ENCODE measurements at places on chromosomes 1 and 21. TPM values are rescaled to one million over a fixed set of nuclear protein-coding genes. Genes with fewer than 3 reads are reported as not detected.

Gene CLIC4
- total RNA-seq: 330 TPM

Gene AK5
- 3.3 TPM for total RNA-seq

Gene DENND2D
- total RNA-seq: 0.42 TPM

Gene CAPN8
- not detected for total RNA-seq

Gene OLFML3
- 3.4 TPM for total RNA-seq

Gene DFFA
- total RNA-seq: 44.5 TPM

Gene NID1
- total RNA-seq: 87.0 TPM

Gene FMO1
- total RNA-seq: not detected

Gene TAL1
- total RNA-seq: 50.2 TPM

- DNase-seq: no peak
These were observed 201.5 kb upstream of the C1orf174 start for GRCh38 chr1:4101459-4102161.

DNA sequence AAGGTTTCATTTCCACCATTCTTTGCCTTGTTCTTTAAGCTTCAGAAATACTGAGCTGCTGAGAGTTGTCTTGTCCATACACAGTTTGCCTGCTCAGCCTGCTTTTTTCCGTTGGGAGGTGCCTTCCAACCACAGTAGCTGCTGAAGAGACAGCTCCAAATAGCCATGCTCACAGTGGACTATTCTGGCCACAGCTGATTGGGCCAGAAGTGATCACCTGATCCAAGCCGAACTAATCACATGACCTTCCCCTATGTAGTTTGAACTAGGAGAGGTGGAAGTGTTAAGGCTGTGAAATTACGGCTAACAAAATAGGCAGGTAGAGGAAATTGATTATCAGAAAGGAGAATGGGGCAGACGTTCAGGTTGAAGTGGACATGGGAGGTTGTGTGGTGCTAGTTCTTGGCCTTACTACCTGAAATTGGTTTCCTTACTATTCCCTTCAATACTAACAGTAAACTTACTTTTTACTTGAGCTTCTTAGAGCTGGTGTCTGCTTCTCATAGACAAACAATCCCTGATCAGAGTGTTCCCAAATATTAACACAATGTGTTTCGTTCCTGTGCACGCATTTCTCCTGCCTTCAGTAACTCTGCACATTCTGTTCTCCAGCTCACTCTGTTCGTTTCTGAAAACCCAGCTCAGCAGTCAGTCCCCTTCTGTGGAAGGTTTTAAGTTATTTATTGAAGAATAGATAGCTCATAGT, 136.1 kb downstream of the RWDD3 start:
- no peak for DNase-seq

GRCh38 chr1:220336391-220337031, 64.3 kb upstream of the RAB3GAP2 start:
- DNase-seq: no peak

DNA sequence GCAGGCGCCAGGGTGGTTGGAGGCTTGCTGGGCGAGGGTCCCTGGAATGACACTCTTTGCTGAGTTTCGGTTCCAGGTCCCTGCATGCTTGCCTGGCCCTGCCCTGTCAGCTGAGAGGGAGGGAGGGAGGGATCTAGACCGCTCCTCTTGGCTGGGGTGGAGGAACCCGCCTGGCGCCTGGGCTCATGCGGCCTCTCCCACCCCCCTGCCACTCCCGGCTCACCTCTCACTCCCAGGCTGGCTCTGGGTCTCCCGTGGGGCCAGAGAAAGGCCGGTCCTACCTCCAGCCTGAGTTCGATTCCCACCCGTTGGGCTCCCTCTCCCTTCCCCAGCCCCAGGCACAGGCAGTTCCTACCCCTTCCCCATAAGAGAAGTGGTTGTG, 19.0 kb upstream of the IFNLR1 start:
- DNase-seq: no peak

DNA sequence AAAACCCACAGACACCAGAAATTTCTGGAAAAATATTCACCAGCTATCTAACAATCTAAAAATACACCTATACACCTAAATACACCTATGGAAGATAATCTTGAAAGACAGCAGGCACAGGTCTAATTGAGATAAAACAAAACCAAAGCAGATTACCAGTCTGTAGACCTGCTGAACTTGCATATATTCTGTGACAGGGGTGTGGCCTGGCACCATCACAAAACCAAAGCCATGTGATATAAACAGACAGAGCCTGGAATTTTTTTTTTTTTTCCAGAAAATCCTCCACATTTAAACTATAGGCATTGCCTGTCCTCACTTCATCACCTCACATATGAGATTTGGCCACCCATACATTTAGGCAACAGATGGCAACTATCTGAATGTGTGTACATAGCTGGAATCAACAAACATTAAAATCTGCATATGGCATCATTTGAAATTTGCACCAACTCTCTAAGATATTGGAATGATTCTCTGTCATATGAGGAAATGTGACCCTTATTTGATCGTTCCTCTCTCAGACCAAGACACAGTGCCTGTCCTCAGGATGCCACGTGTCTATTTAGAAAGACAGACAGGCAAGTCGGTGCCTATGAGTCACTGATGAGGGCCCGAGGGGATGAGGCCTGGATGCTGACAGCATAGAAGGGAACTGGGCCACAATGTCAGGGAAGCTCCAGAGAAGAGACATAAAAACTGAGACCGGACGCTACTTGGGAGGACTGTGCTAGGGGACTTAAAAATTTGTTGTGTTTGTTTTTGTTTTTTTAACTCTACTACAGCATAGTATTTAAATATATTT, 32.6 kb downstream of the NMNAT2 start:
- DNase-seq: no peak

DNA sequence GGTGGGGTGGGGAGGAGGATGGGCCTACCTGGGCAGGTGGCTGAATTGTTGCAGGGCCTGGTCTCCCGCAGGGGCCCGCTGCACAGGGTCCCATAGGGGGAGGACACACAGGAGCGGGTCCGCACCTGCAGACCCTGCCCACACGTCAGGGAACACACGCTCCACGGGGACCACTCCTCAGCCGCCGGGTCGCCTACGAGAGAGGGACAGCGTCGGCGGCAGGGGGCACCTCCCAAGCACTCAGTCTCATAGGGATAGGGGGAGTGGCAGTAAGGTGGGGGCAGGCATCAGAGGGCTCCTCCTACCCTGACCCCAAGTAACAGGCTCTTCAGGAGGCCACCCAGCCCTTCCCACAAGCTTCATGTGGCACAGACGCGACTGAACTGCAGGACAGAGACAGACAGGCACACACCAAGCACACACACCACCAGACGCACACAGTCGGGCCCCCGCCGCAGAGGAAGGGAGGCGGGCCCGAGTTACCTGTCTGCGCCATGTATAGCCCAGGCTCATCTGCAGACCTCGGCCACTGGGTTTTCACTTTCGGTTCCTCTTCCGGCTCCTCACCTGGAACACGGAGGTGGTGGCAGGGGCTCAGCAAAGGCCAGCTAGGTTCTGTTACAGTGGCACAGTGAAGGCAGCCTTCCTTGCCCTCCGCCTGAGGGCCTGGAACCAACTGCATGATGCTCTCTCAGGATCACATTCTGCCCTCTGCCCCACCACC, 19.8 kb downstream of the ADGRB2 start:
- DNase-seq: no peak

GRCh38 chr1:63000508-63000907, 216.6 kb downstream of the ATG4C start:
- DNase-seq: no peak

DNA sequence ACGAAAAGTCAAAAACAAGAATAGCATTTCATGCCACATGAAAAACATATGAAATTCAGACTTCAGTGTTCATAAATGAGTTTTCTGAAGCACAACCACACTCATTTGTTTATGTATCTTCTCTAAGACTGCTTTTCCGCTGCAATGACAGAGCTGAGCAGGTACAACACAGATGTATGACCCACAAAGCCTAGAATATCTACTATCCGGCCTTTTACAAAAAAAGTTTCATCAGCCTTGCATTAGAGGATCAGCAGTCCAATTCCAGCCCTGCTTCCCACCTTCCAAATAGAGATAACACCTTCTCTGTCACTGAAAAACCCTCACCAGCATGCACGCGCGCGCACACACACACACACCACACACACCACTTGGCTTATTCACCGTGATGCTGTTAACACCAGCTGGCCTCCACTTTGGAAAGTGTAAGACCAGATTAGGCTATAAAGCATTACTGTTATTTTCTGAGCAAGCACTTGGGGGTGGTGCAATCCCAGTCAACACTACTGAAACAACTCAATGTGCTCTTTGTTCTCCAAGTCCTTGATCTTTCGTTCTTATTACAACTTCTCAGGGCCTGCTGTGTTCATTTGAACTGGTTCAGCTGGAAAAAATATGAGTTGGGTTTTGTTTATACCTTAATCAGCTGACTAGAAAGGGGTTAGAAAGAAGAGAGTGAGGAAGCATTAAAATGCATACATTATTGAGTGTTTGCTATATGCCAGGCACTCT, 90.0 kb downstream of the GLUL start:
- no peak for DNase-seq

DNA sequence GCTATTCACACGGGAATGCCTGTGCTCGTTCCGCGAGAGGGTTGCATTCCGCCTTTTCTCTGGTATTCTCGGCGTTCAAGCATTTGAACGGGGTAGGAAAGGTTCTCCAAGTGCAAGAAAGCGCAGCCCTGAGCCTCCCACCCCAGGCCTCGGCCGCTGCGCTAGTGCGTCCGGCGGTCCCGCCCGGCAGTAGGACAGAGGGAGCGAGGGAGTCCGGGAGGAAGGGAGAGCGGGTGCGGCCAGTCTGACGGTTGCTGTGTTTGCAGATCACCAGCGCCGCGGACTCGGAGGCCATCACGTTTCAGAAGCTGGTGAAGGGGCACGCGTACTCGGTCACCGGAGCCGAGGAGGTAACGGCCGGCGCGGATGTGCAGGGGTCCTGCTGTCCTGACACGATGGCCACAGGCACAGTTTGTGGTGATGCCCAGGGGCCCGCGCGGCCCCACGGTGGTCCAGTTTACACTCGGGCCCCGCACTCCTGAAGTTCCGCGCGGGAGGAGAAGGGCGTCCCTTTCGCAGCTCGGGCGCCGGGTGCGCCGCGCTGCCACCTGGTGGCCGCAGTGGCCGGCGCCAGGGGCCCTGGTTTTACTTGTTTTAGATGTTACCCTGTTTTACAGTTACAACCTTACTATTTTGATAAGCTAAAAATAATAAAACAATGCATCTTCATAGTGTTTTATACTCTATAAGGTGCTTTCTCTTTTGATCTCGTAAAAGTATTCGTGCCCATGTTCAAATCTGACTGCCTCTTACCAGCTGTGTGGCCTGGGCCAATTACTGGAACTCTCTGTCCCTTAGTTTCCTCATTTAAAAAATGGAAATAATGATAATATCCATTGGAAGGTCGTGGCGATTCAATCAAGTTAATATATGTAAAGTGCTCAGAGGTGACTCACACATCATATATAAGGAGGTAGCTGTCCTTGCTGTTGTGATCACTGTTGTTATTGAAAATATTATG, 36.7 kb downstream of the CAPN2 start:
- DNase-seq: peak; percentile 62

DNA sequence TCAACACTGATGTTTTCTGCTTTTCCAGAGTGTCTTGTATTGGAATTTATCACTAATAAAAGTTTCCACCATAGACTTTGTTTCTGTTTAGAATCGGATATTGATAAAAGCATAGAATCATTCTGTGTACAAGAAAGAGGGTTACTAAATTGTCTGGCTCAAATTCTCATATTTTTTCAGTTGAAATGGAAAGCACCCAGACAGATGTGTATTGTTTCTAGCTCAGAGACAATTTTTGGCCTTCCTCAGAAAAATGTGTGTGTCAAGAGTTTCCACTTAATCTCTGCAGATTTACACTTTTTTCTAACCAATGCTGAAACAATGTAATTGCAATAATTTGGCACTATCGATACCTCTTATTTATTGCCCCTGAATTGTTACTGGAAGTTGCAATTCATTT, 20.2 kb downstream of the LHX9 start:
- no peak for DNase-seq

GRCh38 chr1:203361945-203362719, 11.2 kb upstream of the FMOD start:
- DNase-seq: no peak

- DNase-seq: no peak
These were observed 14.2 kb downstream of the MTF1 start for GRCh38 chr1:37845049-37845646.

- no peak for DNase-seq
These were observed 215.3 kb upstream of the FOXD3 start for GRCh38 chr1:63107066-63107465.

GRCh38 chr1:177915641-177916040, 54.2 kb downstream of the SEC16B start:
- DNase-seq: no peak

GRCh38 chr1:39141925-39142324, 62.6 kb upstream of the MACF1 start:
- DNase-seq: no peak

DNA sequence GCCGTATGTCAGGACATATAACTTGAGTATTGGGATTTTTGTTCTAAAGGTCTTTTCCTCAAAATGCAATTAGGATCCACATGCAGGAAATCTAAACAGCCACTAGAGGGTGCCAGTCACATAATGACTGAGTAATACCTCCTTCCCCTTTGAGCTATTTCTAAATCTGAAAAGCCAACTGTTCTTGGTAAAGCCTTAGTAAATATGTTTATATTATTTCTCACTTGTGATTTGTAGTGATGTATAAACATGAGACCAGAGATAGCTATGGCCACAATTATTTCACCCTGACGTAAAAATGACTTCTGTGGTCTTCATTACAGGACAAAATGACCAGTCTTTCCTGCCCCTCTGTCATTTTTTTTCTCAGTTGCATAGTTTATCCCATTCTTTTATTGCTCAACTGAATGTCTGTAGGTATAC, 41.0 kb upstream of the DR1 start:
- DNase-seq: peak; percentile 54

DNA sequence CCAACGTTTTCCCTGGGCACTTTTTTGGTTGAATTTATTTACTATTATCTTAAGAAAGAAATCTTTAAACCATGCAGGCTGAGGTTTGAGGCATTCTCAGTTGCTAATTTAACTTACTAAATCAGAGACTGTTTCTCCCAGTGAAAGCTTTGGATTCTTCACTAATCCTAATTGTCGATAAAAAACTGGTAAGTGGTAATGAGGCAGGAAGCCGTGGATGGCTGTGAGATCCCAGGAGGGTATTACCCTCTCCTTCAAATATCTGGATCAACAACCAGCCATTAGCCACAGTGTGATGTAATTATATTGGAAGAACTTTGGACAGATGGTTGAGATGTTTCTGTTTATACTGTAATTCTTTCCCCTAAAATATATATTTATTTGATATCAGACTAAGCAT, 485.0 kb downstream of the DISC1 start:
- DNase-seq: no peak

GRCh38 chr21:33493756-33494155, 2.2 kb upstream of the DNAJC28 start:
- no peak for DNase-seq
